ENCODE measurements at places on chromosomes 5 and 9.

DNA sequence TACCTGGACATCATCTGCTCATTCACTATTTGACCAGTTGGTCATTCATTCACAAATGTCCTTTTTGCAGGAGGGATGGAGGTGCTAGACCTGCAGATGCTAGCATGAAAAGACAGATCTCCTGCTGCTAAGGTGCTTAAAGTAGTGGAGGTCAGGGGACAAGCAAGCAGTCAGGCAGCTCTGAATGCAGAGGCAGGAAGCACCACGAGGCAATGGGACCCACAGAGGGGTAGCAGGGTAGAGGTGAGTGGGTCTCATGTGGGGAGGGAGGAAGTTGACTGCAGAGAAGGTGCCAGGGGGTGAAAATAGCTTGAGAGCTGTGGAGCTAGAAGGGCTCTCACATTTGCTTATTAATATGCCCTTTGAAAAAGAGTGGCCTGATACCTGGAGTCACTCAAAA is 25.2 kb downstream of the FXN start:
- DNase-seq: no peak

- no peak for DNase-seq
Observed at GRCh38 chr5:40315126-40315525, 364.6 kb upstream of the PTGER4 start.

DNA sequence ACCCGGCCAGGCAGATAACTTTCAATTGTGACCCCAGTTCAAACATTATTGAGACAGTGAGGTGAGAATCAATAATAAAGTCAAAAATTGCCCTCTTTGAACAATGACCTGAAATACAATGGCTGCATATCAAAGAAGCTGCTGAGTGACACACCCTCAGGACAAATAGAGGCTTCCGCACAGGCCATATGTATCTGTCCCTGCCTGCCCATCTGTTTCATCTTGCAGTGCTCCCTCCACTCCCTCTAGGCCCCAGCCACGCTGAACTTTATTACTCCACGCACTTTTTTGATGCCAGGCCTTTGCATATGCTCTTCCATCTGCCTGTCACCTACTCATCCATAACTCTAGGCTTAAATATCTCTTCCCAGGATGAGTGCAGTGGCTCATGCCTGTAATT is 15.9 kb upstream of the PFDN1 start:
- no peak for DNase-seq

DNA sequence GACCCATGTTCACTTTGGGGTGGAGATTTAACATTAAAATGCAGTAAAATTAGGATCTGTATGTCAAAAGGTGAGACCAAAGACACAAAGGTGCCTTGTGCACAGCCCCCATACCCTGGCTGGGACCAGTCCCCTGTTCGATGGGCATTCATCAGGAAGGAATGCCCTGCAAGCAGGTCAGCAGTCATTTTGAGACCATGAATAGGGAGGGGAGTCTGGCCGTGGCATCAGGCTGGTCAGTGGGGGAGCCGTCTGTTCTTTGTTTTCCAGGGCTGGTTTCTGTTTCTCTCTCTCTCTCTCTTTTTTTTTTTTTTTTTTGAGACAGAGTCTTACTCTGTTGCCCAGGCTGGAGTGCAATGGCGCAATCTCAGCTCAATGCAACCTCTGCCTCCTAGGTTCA is 68.9 kb upstream of the GOLM1 start:
- no peak for DNase-seq

GRCh38 chr5:80884929-80885328 is 75.2 kb upstream of the RASGRF2 start:
- DNase-seq: no peak

DNA sequence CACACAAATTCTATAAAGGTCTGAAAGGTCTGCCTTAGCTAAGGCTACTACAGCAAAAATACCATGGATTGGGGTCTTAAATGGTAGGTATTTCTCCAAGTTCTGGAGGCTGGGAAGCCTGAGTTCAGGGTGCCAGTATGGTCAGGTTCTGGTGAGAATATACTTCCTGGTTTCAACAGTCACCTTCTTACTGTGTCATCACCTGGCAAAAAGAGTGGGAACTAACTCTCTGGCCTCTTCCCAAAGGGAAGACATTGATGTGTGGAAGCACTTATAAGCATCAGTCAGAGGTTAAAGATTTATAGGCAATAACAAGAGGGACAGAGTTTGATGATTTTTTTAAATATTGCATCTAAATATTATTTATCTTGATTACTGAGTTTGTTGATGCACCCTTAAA is 53.0 kb downstream of the ZNF622 start:
- DNase-seq: no peak

- DNase-seq: no peak
Observed at GRCh38 chr5:123814801-123815470, 303.0 kb downstream of the CSNK1G3 start.

GRCh38 chr9:27719711-27720110 is 146.4 kb upstream of the C9orf72 start:
- DNase-seq: no peak

- no peak for DNase-seq
Observed at GRCh38 chr9:124790801-124791505, 14.0 kb downstream of the OLFML2A start.

- no peak for DNase-seq
Observed at GRCh38 chr9:133119846-133120500, 1.1 kb downstream of the RALGDS start.

DNA sequence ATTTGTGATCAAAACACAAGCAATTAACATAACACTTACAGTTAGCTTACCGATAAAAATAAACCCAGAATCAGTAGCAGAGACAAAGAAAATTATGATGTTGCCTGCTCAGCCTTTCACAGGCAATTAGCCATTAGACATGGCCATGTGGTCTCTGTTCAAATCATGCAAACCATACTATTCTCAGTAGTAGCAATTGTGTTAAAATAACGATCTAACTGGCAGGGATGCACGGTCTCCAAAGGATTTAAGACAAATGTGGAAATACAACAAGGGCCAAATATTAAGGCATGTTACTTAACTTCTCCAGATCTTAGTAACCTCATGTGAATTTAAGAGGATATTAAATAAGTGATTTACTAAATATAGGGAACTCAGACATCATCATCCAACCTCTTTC is 59.5 kb downstream of the PTBP3 start:
- no peak for DNase-seq

Data from WTC11 (cell line).